ENCODE measurements at places on chromosomes 13 and 19. TPM values are rescaled to one million over a fixed set of nuclear protein-coding genes. Genes with fewer than 3 reads are reported as not detected.

- no peak for DNase-seq
Observed at GRCh38 chr13:97710797-97711196, 242.7 kb upstream of the IPO5 start.

GRCh38 chr19:45117671-45118070, 24.7 kb downstream of the PPP1R37 start:
- DNase-seq: no peak

- DNase-seq: no peak
Observed at GRCh38 chr19:2722541-2723344, 1.6 kb upstream of the DIRAS1 start.

- no peak for DNase-seq
Observed at GRCh38 chr19:4229179-4229931, at the start of gene EBI3. TSS of gene EBI3 (plus strand) at chr19:4229523. CDS start at chr19:4229551, 28 bp downstream.

GRCh38 chr13:111577956-111578605, 257.6 kb downstream of the TEX29 start:
- DNase-seq: no peak

TEAD2 gene
- not detected for total RNA-seq

DNA sequence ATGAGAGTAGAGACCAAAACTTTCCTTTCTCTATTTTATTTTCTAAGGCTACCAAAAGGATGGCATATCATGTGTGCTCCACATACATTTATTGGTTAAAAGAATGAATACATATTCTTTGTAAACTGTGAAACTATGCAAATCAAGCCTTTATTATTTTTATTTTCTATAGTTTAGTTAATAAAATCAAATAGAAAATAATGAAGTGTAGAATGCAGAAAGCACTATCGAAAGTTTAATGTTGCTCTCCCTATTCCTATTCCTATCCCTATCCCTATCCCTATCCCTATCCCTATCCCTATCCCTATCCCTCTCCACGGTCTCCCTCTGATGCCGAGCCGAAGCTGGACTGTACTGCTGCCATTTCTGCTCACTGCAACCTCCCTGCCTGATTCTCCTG, 60.3 kb downstream of the ZNF100 start:
- DNase-seq: no peak

GRCh38 chr13:31462766-31463165, 263.0 kb downstream of the B3GLCT start:
- no peak for DNase-seq

DNA sequence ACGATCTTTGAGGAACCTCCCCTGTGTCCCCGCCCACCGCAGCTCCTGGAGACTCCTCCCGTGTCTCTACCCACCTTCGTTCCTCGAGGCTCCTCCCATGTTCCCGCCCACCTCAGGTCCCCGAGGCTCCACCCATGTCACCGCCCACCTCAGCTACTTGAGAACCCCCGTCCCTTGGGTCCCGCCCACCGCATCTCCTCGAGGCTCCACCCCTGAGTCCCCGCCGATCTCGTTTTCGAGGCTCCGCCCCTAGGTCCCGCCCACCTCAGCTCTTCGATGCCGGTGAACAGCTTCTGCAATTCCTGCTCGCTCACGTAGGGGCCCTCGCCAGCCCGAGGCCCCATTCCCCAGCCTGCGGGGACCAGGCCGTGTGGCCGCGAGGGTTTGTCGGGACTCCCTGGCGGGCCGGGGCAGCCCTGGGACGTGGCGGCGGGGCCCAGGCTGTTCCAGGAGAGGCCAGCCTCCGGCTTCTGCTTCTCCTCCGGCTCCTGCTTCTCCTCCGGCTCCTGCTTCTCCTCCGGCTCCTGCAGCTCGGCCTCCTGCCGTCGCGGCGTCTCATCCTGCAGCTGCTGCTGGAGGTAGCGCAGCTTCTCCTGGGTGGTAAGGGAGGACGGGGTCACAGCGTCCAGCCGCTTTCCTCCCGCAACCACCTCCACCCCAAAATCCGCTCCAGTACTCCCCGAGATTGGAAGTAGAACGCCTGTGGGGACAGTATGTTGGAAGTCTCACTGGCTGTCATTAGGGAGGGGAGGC, 16.7 kb downstream of the TSKS start:
- DNase-seq: peak; percentile 24

DNA sequence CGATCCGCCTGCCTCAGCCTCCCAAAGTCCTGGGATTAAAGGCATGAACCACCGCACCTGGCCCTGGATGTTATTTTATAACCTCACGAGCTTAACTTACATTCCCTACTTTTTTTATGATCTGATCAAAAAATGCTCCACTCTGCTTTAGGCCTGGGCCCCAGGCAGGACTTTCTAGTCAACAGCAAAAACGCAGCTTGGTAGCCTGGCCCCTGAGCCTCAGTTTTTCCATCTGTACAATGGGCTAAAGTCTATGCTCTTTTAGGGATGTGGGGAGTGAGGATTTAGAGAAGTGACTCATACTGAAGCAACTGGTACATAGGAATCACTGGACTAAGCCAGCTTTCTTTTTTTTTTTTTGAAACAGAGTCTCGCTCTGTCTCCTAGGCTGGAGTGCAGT, 11.9 kb upstream of the PIK3R2 start:
- no peak for DNase-seq

Data from naive thymus-derived CD4-positive, alpha-beta T cell (primary cell).